ENCODE measurements at places on chromosomes 2 and 18.

DNA sequence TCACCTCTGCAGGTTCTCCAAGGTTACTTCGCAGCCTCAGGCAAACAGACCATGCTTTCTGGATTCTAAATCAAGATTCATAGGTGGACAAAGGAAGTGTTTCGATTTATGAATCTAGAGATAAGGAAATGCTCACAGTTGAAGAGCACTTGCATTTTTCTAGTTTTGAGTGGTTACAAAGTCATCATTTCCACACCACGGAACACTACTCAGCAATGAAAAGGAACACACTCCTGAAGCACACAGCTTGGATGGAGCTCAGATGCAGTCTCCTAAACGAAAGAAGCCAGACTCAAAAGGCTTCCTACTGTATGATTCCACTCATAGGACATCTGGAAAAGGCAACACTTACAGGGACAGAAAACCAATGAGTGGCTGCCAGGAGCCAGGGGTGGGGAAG is 31.7 kb downstream of the SDC1 start:
- no peak for DNase-seq

GRCh38 chr18:73060666-73061288 is 193.0 kb upstream of the NETO1 start:
- DNase-seq: no peak

DNA sequence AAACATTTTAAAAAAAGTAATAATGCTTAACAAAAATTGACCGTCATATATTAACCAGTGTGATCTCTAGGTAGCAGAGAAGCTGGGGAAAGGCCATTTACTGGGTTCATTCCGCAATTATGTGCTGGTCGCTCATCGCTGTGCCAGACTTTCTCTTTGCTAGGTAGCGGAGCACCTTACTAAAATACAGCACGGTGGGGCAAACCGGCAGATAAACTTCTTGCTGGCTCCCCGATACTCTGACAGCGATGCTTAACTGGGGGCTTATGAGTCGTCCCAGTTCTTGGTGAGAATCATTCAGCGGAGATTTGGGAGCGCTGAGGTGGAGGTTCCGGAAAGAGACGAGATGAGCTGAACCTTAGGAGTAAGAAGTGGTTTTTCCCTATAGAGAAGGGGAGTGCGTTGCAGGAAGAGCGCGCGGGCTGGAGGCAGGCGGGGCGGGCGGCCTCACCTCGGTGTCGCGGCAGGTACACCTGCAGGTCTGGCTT is 605 bp downstream of the C2orf68 start:
- DNase-seq: no peak

GRCh38 chr2:108169982-108170625 is 69.7 kb upstream of the SULT1C3 start:
- DNase-seq: no peak

DNA sequence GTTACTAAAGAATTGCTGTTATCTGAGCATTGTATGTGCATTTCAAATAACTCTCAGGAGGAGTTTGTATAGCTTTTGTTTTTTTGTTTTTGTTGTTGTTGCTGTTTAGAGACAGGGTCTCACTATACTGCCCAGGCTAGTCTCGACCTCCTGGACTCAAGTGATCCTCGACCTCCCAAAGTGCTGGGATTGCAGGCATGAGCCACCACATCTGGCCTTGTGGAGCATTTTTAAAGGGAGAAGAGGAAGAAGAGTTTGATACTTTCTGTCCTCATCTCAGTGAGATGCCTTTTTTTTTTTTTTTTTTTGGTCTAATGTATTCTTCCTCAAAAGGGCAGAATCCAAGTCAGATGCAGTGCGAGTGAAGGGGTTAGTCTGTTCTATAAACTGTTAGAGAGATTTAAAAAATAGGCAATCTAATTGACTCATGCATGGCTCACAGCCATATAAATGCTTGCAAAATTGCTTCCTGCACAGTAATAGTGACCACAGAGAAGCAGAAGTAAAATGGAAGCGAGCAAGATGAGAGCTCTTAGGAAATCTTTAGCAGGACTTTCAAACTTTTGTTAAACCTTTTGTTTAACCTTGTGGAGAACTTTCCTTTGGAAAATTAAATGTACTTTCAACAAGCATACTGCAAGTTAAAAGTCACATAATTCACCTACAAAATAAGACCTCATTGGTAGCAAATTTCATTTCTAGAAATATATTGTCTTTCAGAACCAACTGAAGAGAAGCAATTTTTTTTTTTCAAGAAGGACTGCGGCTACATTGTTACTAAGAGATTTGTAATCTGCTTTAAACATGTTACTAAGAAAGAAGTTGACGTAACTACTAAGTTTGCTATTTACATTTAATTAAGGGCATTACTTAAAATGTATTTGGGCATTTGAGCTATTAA is 52.3 kb upstream of the ROCK1 start:
- DNase-seq: no peak

- DNase-seq: no peak
Measured at GRCh38 chr18:38933322-38933721, 1367.7 kb upstream of the CELF4 start.
